GM04503 (cell line): ENCODE measurements at places on chromosomes 13 and 19.

GRCh38 chr13:102609696-102610095 lies 12.9 kb downstream of the TPP2 start:
- DNase-seq = no peak

DNA sequence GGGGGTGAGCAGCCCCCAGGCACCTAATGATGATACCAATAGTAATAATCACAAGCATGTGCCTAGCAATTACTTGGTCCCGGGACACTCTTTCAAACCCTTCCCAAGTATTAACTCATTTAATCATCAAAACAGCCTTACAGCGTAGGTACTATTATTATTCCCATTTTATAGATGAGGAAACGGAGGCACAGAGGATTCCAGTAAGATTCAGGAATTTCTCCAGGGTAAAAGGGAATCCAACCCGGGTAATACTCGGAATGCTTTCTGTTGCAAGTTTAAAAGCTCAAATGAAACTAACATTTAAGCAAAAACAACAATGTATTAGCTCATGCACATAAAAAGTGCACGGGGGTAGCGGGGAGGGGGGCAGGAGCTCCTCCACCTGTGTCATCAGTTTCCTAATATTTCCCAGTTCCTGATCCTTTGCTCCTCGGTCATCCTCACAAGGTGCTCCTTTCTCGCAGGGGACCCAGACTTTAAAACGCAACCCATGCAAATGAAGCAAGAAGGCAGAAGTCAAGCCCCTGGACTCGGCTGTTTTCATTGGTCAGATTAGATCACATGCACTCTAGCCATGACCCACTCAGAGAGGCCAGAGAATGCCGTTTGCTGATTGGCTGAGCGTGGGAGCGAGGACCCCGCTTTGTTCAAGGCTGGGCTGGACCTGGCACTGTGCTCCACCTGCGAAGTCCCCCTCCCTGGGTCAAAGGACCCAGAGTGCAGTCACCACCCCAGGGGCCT lies 38.3 kb upstream of the C19orf12 start:
- DNase-seq = no peak

DNA sequence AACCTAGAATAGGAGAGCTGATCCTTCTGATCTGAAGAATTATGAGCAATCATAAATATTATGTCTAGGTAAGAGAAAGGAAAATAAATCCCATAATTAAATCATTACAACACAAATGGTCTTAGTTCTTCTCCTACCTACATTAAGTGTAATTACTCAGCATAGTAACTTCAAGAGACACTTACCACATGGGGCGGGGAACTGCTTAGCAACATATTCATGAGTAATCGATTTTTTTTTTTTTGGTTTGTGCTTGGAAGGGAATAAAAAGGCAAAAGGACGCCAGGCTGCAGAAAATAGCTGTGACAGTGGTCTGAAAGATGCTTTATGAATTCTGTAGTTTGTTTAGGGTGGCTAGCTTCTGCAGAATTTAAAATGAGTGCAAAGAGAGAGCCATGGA lies 103.3 kb upstream of the HTR2A start:
- DNase-seq = no peak

- no peak for DNase-seq
Observed at GRCh38 chr13:113398963-113399754, 35.2 kb upstream of the GRTP1 start.

DNA sequence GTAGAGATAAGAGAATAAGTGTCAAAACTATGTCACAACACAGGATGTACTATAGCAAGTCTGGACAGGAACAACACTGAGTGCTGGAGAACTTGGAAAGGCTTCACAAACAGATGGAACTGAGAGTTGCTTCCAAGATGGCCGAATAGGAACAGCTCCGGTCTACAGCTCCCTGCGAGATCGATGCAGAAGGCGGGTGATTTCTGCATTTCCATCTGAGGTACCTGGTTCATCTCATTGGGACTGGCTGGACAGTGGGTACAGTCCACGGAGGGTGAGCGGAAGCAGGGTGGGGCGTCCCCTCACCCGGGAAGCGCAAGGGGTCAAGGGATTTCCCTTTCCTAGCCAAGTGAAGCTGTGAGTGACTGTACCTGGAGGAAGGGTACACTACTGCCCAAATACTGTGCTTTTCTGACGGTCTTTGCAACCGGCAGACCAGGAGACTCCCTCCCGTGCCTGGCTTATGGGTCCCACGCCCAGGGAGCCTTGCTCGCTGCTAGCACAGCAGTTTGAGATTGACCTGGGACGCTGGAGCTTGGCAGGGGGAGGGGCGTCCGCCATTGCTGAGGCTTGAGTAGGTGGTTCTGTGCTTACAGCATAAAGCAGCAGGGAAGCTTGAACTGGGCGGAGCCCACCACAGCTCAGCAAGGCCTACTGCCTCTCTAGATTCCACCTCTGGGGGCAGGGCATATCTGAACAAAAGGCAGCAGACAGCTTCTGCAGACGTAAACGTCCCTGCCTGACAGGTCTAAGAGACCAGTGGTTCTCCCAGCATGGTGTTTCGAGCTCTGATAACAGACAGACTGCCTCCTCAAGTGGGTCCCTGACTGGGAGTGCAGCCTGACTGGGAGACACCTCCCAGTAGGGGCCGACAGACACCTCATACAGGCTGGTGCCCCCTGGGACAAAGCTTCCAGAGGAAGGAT lies 46.0 kb downstream of the USP12 start:
- DNase-seq = no peak

GRCh38 chr19:16581145-16581970 lies 9.1 kb upstream of the SLC35E1 start:
- DNase-seq = no peak

- no peak for DNase-seq
Observed at GRCh38 chr13:24899601-24900000, 135.6 kb downstream of the RNF17 start.

DNA sequence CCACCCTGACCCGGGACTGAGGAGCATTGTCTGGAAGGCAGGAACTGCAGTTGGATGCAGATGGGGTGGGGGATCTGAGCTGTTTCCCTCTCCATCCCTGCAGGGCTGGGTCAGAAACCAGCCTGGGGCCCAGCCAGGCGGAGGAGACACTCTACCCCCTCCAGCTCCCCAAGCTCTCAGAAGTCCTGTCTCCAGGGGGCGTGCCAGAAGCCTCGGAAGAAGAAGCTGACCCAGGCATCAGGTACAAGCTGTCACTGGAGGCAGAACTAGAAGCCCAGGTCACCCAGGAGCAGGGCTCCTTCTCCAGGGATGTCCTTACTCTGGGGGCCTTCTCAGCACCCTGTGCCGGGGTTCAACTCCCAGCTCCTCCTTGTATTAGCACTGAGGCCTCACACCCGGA lies 15.5 kb downstream of the SIX5 start:
- DNase-seq = no peak

- DNase-seq = no peak
Observed at GRCh38 chr19:21323000-21323399, 6.2 kb downstream of the ZNF708 start.

DNA sequence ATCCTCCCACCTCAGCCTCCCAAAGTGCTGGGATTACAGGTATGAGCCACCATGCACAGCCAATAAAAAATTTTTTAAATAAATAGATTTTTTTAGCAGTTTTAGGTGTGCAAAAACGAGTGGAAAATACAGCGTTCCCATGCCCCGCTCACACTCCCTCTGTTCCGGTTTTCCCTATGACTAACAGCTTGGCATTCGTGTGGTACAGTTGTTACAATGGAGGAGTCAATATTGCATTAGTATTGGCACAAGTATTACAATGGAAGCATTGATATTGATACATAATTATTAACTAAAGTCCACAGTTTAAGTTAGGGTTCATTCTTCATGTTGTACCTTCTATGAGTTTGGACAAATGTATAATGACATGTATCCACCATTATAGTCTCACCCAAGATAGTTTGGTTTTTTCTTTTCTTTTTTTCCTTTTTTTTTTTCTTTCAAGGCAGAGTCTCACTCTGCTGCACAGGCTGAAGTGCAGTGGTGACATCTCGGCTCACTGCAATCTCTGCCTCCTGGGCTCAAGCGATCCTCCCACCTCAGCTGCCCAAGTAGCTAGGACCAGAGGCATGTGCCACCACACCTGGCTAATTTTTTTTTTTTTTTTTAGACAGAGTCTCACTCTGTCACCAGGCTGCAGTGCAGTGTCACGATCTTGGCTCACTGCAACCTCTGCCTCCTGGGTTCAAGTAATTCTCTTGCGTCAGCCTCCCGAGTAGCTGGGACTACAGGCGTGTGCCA lies 15.4 kb upstream of the RAB20 start:
- DNase-seq = no peak

GRCh38 chr13:94218951-94219350 lies 260.5 kb downstream of the DCT start:
- DNase-seq = no peak

GRCh38 chr19:4524808-4525562 lies 6.7 kb upstream of the PLIN4 start:
- DNase-seq = no peak

- DNase-seq = no peak
Observed at GRCh38 chr19:7748756-7749155, 1.4 kb upstream of the CD209 start.

DNA sequence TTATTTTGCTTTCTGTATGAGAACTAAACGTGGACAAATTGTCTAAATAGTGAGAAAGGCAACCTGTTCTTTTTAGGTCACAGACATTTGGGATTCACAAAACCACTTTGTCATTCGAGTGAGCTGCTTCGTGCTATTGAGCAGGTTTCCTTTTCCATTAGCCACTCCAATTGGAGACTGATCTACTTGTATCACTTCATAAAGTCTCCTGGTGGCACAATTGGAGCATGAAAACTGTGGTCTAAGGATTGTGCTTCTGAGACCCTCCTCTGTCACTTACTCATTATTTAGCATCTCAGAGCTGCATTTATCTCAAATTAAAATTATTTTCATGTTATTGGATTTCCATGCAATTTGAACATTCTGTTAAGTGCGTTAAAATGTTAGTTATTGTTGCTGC lies 397.7 kb downstream of the TDRD3 start:
- DNase-seq = no peak

DNA sequence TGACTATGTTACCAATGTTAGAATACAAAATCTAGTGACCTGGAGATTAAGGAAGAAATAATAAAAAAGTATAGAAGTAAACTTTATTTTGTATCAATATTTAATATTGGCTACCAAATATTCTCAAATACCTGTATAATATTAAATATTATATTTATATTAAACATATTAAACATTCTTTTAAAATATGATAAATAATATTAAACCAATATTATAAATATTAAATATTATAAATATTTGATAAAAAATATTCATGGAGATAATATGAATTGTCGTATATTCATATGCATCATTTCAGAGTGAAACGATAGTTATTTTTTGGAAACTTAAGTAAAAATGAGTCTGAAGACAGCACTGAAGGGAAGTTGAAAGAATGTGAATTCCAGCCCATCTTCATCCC lies 571.2 kb upstream of the KLF12 start:
- no peak for DNase-seq

GRCh38 chr13:108974686-108975085 lies 345.3 kb downstream of the MYO16 start:
- no peak for DNase-seq

- DNase-seq = no peak
Observed at GRCh38 chr19:35029737-35030256, 473 bp upstream of the SCN1B start.

- DNase-seq = no peak
Observed at GRCh38 chr13:70363991-70364390, 255.7 kb upstream of the KLHL1 start.

DNA sequence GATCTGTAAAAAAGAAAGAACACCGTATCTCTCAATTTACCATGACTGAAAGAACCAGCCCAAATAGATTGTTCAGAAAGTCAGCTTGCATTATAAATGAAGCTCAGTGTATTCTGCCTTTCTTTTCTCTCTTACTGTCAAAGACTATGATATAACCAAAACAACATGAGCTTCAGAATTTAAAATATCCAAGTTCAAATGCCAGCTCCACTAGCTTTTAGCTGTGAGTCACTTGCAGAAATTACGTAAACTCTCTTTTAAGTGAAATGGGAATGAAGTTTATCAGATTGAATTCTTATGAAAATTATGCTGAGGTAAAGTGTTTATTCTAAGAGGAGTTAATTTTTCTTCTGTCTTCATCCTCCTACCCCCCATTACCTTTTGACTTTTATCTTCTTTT lies 20.0 kb upstream of the POSTN start:
- DNase-seq = peak; percentile 56

DNA sequence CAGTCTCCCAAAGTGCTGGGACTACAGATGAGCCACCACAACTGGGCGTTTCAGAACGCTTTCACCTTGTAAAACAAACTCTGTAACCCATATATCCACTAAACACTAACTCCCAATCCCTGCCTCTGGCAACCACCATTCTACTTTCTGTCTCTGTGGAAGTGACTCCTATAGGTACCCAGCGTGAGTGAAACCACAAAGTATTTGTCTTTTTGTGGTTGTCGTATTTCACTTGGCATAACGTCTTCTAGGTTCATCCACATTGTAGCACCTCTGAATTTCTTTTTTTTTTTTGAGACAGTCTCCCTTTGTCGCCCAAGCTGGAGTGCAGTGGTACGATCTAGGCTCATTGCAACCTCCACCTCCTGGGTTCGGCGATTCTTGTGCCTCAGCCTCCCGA lies 44.8 kb downstream of the BRD4 start:
- no peak for DNase-seq

DNA sequence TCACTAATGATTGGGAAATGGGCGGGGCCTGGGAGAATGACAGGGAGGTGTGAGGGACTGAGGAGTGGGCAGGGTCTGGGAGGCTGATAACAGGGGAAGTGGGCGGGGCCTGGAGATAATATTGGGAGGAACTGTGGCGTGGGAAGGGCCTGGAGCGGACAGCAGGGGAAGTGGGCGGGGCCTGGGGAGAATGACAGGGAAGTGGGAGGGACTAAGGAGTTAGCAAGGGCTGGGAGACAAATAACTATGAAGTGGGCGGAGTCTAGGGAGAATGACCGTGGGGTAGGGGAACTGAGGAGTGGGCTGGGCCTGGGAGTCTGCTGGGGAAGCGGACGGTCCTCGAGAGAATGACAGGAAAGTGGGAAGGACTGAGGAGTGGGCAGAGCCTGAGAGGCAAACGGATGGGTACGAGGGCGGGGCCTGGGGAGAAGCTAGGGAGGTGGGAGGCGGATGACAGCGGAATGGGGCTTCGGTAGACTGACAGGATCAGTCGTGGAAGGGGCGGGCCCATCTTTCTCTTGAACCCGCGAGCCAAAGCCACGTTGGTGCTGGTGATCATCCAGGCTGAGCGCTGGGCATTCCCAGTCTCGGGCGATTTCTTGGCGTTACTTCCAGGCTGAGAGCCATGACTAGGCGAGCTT lies 14.0 kb upstream of the TUBB4A start:
- peak; percentile 64 for DNase-seq

GRCh38 chr19:38384209-38385027 lies 3.4 kb downstream of the GGN start:
- no peak for DNase-seq

DNA sequence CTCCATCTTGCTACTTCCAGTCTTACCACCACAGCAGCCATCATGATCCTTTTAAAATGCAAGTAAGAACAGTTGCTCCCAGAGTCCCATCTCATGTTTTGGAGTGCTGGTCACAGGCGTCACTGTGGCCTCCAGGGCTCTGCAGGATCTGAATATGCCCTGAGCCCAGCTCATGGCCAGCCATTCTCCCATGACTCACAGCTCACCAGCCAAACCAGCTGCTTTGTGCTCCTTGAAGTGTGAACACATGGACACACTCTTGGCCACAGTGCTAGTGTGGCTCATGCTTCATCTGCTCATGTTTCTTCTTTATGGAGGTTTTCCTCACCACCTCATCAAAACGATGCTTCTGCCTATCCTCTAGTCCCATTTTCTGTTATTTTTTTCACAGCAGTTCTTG lies 466.5 kb downstream of the UQCRFS1 start:
- no peak for DNase-seq
